GM23248 (cell line): ENCODE measurements at places on chromosomes 12 and 14. TPM values are rescaled to one million over a fixed set of nuclear protein-coding genes. Genes with fewer than 3 reads are reported as not detected.

DNA sequence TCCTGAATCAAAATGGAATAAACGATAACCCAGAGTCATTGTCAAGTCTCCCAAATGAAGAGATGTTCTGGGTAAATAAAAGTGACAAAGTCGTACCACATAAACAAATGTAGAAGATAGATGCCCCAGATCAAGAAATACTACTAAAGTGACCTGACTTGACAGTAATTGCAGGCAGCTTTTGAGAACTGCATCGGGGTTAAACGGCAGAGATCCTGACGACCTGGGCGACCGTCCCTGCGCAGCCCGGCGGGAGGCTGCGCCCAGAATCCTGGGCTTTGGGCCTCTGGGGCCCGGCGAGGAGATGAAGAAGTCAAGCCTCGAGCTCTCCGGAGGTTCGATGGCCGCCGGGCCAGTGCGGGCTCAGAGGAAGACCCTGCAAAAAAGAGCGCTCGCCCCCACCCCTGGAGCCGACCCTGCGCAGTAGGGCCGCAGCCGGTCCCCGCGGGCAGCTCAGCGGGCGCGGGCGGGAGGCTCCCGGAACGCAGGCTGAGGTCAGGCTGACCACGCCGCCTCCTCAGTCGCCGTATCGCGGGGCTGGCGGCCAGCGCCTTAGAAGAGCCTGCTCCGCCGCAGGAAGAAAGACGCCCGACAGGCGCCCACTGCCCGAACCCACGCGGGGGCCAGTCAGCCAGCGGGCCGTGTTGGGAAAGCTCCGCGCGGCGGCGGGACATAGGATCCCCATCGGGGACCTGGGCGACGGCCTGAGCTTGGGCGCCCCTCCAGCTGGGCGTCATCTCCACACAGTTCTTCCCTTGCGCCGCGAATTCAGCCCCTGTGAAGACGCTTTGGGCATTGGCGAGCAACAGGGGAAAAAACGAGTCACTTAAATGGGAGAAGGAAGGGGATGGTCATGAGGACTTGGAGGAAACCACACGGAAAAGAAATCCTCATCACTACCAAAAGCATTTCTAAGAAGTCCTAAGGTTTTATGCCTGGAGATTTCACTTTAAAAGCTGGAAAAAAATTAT, 16.0 kb downstream of the NKX2-1 start:
- DNase-seq, result no peak

GRCh38 chr12:104571328-104571727, 114.6 kb downstream of the CHST11 start:
- DNase-seq, result no peak

DNA sequence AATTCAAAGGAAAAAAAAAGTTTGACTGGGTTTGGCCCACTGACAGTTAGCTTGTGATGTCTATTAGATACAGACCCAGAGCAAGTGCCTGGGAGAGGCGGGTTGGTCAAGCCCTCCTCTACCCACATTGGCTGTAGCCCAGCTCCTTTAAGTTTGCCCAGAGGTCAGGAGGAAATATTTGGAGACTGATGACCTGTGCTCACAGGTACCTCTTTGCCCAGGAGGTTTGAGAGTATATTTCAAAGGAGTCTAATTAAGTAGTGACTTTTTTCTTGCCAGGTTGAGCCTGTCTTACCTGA, 21.8 kb upstream of the PDE1B start:
- DNase-seq, result no peak

TMEM121 gene
- 11.1 and 20.5 TPM in 2 replicates for total RNA-seq

MANSC4 gene
- not detected in 2 replicates for total RNA-seq

DNA sequence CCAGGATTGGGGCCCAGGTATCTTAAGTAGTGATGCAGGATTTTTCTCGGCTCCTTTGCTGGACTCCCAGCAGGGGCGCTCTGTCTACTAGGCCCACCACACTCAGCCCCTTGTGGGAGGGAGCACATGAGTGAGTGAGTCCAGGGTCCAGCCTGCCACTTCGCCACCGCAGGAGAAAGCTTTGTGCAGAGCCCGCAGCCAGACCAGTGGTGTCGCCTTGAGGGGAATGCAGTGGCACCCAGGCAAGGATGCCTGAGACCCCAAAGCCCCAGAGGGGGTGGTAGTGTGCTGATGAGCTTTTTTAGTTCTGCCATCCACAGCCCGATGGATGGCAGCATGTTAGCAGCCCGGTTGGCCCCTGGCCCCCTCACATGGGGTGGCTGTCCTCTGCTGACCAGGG, 5.4 kb upstream of the MRPS35 start:
- DNase-seq, result no peak

DNA sequence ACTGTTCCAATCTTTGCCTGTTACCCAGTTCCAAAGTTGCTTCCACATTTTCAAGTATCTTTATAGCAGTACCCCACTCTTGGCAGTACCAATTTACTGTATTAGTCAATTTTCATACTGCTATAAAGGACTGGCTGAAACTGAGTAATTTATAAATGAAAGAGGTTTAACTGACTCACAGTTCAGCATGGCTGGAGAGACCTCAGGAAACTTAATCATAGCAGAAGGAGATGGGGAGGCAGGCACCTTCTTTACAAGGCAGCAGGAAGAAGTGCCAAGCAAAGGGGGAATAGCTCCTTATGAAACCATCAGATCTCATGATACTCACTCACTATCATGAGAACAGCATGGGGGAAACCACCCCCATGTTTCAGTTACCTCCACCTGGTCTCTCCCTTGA, 215.0 kb downstream of the SNAPC1 start:
- DNase-seq, result peak; percentile 60

OTUB2 gene
- 1.0 and 1.9 TPM in 2 replicates for total RNA-seq

DNA sequence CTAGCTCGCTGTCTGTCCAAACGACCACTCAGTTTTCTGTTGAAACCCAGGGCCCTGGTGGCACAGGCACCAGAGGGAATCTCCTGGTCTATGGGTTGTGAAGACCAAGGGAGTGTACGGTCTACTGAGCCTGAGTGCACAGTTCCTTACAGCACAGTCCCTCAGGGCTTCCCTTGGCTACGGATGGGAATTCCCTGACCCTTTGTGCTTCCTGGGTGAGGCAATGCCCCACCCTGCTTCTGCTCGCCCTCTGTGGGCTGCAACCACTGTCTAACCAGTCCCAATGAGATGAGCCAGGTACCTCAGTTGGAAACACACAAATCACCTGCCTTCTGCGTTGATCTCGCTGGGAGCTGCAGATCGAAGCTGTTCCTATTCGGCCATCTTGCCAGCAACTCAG, 22.6 kb downstream of the GPHN start:
- DNase-seq, result no peak

GRCh38 chr14:25574628-25575325, 524.8 kb upstream of the STXBP6 start:
- DNase-seq, result no peak

ENO2 gene
- total RNA-seq, result 10.1 and 16.3 TPM in 2 replicates

KRT81 gene
- 0.11 TPM in 1 of 2 replicates, not detected in the other for total RNA-seq

PROX2 gene
- total RNA-seq, result not detected in 2 replicates

CREBL2 gene
- 38.4 and 41.4 TPM in 2 replicates for total RNA-seq

SPPL3 gene
- 8.1 and 17.8 TPM in 2 replicates for total RNA-seq
